ENCODE measurements at places on chromosomes 1 and 21. TPM values are rescaled to one million over a fixed set of nuclear protein-coding genes. Genes with fewer than 3 reads are reported as not detected.
A peak's percentile ranks its signal among the peaks of the same experiment; 100 is the strongest.

DNA sequence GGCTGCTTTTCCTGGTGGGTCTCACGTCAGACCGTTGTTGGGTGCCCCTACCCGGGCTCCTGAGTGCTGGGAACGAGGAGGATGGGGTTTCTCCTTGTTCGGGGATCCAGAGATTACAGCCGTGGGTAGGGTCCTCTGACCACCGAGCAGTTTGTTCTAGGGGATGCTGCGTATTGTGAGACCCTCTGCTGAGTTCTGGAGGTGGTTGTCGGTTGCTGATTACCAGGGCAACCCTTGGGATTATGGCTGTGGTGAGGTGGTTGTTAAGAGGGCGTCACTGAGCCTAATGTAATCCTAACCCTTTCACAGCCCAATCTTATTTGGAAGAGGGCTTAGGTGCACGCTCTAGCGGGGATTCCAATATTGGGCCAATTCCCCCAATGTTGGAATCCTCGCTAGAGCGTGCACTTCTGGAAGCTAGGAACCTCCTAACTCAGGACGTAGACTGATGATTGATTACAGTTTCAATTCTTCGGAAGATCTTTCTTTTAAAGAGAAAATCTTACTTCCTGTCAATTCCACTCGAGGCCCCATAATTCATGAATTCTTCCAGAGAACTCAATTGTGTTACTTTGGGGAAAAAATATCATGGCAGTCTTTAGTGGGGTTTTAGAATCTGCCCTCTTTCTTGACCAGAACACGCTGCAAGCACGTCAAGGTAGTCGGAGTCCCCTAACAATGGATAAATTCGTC lies 483 bp downstream of the TCEANC2 start:
- peak; percentile 12 for DNase-seq

DNA sequence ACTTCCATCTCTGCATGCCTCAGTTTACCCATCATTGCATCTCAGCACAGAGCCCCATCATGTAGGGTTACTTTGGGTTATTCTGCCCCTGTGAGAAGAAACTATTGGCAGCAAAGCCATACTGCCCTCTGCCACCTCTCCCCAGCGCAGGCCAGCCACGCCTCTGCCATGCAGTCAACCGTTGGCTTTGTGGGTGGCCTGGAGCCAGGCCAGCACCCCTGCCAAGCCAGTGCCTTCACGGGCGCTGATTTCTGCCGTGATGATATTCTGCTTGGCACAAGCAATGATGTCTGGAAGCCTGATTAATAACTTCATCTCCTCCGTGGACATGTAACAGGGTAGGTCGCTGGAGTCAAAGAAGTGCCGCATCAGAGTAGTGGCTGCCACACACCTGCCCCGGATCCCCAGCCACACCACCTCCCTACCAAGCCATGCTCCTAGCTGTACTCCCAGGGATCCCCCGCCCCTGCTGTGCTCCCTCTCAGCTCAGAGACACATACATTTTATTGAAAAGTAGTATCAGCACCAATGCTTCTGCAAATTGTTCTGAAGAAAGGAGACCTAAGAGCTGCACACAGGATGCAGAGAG lies 15.0 kb upstream of the CEP85 start:
- peak; percentile 21 for DNase-seq

Gene BLACAT1
- 1.4 TPM for total RNA-seq

- DNase-seq = no peak
Observed at GRCh38 chr1:60848583-60849188, 233.7 kb upstream of the NFIA start.

GRCh38 chr1:84327830-84328229 lies 26.3 kb downstream of the SAMD13 start:
- DNase-seq = no peak

GRCh38 chr21:44012474-44013379 lies 618 bp downstream of the TRAPPC10 start:
- DNase-seq = no peak

Gene AKNAD1
- 2.1 TPM for total RNA-seq

DNA sequence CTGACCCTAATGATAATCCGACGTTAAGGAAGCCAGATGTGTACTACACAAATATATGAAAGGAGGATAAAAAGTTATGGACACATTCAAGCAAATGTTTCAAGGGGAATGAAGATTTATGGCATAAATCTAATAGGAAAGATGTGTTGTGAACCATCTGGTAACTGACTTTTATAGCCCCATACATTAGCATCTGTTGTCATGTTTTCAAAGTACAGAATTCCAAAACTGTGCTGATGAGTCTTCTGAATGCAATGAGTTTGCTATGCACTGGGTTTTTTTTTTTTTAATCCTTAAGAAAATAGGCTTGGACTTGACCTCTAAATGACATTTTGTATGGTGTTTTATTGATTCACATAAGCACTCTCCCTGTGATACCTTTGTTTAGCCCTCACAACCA lies 158.5 kb upstream of the ESRRG start:
- no peak for DNase-seq

DNA sequence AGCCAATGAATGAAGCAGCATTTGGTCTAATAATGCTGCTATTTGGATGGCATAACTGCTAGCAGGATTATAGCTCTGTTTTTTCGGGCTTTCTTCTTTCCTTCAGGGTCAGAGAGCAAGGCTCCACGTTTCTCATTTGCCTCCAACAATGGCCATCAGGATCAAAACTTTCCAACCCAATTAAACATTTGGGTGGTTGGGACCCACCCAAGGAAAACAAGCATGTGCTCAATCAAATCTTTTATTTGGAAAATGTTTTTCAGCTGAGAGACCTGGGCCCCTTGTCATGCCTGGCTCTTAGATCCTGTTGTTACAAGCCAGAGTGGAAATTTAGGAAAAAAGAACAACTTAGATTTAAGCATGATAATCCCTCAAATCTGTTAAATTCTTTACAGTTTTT lies 373.1 kb upstream of the USP24 start:
- DNase-seq = no peak

GRCh38 chr1:235455097-235455496 lies 49.2 kb downstream of the B3GALNT2 start:
- no peak for DNase-seq

DNA sequence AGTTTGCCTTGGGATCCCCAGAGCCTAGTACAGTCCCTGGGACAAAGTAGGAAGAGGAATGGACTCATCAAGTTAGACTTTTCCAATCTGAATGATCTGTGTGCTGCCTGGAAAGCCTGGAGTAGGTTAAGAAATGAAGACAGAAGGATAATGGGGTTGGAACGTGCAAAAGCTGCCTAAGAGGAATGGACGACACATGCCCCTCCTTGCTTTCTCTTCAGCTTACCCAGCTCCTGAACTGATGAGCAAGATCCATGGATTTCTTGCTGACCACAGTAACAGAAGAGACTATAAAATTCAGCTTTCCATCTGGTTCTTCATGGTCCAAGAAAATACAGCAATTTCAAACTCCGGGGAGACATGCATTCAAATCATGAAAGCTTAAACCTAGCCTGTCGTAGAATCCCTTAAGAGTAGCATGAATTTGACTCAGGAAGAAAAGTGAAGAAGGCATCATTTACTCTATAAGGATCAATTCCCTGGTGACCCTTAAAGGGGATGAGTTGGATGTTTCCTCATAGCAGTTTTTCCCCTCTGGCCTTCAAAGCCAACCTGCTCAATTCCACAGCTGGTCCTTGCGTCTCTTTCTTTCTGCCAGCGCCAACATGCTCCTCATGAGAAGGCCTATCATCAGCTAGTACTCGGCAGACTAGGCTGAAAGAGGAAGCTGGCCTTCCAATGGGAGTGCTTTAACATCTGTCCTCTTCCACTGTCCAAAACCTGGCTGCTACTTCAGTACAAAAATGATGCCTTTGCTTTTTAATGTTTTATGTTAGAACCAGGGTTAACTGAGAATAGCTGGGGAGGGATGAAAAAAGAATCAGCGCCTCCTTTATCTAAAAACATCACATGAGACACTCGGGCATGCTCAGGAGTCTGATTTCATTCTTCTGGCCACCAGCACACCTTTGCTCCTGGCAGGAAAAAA lies 5.7 kb upstream of the PEF1 start:
- DNase-seq = no peak

Gene LCA5L
- total RNA-seq = 2.7 TPM

DNA sequence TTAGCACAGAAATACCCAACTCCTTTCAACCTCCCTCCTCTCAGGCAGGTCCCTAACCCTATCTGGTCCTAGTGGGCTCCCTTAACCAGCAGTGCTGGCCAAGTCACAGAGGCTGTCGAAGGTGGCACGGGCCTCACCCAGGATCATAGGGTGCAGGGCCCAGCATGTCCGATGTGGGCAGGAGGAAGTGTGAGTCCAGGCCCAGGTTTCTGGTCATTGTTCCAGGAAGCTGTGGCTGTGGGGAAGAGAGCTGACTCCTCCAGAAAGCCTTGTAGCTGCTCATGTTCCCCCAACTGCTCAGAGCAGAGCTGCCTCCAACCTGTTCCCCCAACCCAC lies 2.4 kb downstream of the CCDC17 start:
- no peak for DNase-seq

- DNase-seq = no peak
Observed at GRCh38 chr1:221497046-221497445, 244.8 kb downstream of the DUSP10 start.

GRCh38 chr1:101435831-101436511 lies 199.2 kb downstream of the S1PR1 start:
- DNase-seq = no peak

DNA sequence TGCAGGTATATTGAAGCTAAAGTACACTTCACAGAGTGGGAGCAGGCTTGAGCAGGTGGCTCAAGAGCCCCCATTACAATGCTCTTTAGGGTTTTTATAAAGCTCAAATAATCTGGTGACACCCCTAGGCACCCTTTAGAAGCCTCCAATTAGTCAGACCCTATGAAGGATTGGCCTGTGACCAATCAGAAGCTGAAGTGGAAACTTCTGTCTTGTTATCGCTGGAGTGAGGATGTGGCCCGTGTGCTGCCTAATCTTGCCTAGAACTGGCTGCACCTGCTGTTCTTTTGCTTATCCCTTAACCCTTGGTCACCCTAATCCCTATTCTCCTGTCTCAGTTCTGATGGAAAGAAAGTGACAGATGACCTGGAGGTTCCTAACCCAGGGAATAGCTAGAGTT lies 70.8 kb upstream of the ABCG1 start:
- DNase-seq = no peak

Gene SMYD3
- 31.7 TPM for total RNA-seq

Gene AK5
- total RNA-seq = 9.0 TPM

Gene MPL
- total RNA-seq = not detected

DNA sequence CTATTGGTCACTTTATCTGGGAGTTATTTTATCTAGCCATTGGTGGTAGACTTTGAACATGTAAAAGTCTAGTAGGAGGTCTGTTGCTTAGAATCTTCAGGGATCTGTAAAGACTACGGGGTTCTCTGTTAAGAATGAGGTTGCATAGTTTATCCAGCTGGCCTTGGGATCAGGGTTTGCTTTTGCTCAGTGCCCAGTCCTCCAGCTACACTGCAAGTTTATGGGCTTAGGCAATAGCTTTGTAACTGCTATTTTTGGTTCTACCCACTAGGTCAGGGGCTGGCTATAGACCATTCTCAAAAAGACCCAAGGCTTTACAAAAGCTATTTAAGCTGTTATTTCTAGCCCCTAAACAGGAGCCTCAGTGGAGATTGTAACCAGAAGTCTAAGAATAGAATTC lies 9.8 kb downstream of the SH3GLB1 start:
- no peak for DNase-seq

Gene TRAF3IP3
- not detected for total RNA-seq

Gene RAB42
- total RNA-seq = not detected

DNA sequence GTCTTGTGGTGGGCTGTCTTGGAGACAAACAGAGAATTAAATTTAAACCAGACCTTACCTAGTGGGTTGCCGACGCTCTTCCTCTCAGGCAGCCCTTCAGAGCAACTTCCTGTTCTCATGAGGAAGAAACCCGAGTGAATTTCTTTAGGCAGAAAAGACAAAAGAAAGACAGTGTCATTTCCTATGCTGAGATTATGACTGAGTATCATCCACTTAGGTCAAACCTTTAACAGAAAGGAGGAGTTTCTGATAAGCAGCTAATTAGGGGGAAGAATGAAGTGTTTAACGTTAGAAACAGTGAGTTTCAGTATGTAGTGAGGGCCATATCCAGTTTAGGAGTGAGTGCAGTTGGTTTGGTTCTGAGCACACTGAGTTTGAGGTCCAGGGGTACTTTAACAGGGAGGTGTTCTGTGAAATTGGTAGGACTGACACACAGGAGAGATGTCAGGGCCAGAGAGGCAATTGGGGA lies 38.7 kb downstream of the FASLG start:
- DNase-seq = no peak

- DNase-seq = no peak
Observed at GRCh38 chr1:27618341-27619082, 14.6 kb upstream of the AHDC1 start.

DNA sequence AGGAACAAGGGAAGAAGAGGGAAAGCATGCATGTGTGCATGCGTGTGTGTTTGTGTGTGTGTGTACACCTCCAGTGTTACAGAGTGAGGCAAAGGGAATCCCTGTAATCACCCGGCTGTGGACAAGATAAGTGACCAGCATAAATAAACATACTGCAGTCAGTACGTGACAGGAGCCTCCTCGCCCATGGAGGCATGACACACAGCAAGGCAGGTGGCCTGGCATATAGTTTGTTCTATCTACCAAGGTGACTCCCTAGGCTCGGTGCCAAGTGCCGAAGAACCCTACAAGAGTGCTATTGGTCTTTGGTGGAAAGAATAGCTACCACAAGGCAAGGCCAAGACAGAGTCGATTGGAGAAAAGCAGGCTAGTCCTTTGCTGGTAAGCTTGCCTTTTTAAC lies 31.7 kb upstream of the HEATR1 start:
- no peak for DNase-seq

DNA sequence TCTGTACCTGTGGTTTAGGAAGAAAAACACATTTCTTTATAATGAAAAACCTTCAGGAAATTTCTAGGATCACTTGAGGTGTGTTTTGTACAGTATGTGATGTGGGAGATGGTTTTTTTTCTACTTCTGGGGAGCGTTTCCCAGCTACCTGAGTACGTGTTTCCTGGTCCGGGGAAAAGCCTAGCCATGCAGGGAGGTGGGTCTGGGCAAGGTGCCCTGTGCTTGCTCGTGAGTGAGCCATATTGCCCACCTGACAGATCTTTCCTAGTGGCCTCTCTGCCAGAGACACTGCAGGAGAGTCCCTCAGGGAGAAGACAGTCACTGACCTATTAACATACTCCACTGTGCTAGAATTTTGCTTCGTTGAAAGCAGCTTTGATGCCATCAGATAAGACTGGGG lies 41.3 kb downstream of the TRPM2 start:
- no peak for DNase-seq

- DNase-seq = no peak
Observed at GRCh38 chr21:40067751-40068150, 200.5 kb downstream of the PCP4 start.

DNA sequence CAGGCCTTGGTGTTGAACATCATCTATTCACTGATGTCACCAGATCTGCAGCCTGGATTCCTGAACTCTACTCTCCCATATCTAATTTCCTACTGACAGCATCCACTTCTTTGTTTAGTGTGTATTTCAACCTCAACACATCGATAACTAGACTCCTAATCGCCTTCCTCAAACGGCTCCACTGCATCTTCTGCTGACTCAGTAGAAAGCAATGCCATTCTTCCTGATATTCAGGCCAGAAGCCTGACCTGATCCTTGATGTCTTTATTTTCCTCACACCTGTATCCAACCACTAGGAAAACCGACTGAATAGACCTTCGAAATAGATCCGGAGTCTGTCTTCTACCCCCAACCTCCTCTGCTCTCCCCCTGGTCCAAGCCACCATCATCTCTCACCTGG lies 466.9 kb downstream of the PCP4 start:
- no peak for DNase-seq
